ENCODE measurements at places on chromosomes 5 and 9. TPM values are rescaled to one million over a fixed set of nuclear protein-coding genes. Genes with fewer than 3 reads are reported as not detected.
A peak's percentile ranks its signal among the peaks of the same experiment; 100 is the strongest.

GRCh38 chr9:93492327-93492726, 38.9 kb upstream of the FAM120AOS start:
- no peak for DNase-seq

GRCh38 chr5:87850843-87851242, 417.8 kb downstream of the TMEM161B start:
- no peak for DNase-seq

DNA sequence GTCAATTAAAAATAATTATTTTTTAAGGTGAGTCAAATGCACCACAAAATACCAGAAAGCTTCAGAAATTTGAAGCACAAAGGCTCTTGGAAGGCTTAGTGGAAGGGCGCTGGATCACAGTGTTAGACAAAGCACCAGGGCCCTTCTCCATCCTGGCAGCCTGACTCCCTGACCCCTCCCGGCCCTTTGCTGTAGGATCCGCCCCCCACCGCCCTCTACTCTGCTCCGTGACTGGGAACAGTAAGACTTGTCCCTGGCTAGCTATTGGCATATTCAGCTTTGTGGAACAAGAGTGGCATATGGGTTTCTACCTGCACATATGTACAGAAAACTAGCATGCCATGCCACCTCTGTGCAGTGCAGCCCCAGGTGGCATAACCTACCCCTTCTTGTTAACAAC, 222.1 kb downstream of the SYK start:
- no peak for DNase-seq

DNA sequence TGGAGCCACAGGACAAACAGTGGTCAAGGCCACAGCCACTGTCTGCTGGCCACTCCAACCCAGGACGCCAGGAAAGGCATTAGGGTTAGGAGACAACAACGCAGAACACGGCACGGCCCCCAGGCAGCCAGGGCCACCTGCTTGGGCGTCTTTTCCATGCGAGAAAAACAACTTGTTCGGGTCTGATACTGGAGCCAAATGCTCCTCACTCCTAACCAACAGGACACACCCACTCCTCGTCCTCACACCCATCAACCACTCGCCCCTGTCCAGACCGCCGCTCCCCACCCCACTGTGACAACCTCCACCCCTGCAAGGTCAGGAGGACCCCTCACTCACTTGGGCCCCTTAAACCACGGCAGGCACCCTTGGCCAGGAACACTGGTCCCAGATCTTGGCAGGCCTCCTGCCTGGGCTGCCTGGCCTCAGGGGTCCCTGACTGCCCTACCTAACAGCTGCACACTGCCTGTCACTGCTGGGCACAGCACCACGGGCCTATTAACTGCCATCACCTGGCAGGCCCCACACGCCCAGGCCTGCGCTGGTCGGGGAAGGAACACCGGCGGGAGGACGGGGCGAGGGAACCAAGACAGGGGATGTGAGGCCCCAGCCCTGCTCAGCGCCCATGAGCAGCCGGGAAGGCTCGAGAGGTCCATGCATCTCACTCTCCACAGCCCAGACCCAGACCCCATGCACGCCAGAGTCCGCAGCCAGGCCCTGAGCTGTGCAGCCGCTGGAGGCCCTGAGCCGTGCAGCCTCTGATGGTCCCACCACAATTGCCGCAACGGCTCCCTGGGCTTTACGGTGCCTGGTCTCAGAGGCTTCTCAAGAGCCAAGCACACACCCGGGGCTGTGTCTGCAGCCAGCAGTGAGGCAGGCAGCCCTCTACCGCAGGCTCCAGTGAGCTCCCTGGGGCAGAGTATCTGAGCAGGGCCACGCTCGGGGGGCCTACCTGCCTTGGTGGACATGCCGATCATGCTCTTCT, 13.8 kb downstream of the CLPTM1L start:
- no peak for DNase-seq

DNA sequence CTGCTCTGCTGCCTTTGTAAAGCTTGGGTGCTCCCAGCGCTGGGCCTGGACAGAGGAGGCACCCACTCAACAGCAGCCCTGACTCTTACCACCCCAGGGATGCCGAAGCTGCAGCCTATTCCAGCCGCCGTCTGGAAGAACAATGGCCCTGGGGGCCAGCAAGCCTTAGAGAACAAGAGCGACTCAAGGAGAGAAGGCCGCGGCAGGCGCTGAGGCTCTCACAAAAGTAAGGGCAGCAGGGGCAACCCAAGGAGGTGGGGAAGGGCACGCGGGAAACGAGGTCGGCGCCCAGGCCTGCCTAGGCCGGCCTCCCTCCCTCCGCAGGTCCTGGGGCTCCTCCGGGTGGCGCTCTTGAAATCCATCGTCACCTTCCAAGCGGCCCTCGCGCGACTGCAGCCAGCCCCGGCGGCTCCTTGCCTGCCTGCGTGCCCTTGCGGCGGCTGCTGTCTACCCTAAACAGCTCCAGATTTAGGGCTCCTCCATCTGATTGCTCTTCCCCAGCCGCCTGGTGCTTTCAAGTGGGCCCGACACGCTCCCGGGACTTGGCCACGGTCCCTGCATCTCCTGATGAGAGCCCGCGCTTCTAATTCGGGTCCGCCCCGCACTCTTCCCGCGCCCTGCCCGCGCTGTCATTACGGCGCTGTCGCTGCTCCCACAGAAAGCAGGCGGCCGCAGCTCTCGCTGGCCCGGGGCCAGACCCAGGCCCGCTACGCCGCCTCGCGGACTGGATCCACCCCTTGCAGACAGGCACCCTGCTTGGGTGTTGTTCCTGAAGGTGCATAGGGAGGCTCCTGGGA, 213.3 kb downstream of the SEMA6A start:
- DNase-seq = peak; percentile 35

- no peak for DNase-seq
Measured at GRCh38 chr5:150585781-150586341, 54.6 kb upstream of the SYNPO start.

DNA sequence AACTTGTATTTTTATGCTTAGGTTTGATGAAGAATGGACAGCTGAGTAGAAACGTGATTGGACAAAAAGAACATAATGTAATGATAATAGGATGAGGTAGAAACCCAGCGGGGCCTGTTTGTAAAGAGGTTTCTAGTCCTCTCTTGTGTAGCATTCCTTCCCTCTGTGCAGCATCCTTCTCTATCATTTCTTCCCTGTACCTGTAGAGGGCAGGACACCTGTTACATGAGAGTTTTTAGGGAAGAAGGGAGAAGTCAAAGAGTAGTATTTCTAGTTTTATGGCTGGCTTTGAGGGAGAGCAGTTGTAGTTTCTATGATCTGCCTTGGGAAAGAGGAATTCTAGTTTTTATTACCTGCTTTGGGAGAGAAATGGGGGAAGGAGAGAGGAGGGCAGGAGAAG, 162.1 kb upstream of the FST start:
- no peak for DNase-seq

DNA sequence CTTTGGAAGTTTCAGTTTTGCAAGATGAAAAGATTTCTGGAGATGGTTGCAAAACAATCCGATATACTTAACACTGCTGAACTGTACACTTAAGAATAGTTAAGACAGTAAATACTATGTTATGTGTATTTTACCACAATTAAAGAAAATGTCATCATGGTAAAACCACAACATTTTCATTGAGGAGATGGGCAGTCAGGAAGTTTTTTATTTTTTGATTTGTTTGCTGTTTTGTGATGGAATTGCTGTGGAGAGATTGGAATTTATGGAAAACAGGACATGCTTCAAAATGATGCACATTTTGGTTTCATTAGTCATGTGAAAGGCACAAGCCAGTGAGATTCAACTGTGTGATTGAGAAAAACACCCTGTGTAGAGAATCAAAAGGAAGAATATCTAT, 90.5 kb upstream of the AGXT2 start:
- no peak for DNase-seq

GRCh38 chr5:89309268-89309667, 426.3 kb upstream of the MEF2C start:
- no peak for DNase-seq

DNA sequence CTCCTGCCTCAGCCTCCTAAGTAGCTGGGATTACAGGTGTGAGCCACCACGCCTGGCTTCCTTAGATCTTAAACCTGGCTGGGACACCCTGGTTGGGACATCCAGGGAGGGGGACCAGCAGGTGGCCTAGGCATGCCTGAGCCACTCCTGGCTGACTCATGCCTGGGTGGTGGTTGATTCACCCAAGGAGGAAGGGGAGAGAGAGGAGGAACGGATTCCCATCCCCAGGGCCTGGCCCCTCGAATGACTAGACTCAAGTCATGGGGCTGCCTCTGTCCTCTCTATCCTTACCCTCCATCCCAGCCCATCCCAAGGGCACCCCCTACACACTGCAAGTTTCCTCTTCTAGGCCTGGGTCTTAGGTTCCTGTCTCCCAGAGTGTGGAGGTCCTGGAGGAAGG, 12.7 kb downstream of the EEIG1 start:
- no peak for DNase-seq

DNA sequence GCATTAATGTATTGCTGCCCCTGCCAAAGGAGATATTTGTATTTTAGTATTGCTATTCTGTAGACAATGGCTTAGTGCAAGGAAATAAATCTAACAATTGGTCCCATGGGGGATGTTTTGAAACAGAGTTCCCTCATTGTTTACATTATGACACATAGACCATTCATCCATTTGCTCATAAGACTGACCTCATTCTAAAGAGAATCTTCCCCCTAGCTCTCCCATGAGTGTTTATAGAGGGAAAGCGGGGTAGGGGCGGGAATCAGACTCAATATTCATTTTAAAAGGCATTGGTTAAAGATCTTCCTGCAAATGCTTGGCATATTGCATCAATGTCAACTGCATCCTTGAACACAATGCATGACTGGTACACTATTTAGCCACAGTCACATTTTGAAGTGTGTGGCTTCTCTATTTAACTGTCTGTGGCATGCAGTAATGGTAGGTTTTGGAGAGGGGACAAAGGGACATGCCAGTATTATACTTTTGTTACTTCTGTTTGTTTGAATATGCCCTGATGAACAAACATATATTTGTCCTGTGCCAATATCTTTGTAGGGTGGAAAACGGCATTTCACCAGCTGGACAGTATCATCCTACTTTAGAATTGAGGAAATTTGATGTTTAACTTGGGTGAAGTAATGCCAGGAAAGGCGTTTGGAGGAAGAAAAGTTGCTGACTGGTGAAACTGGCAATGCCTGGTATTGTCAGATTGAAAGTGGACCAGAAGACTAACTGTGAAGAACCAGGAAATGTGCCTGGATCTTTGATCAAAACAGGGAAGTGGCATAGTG, 84.1 kb upstream of the MEGF10 start:
- no peak for DNase-seq

DNA sequence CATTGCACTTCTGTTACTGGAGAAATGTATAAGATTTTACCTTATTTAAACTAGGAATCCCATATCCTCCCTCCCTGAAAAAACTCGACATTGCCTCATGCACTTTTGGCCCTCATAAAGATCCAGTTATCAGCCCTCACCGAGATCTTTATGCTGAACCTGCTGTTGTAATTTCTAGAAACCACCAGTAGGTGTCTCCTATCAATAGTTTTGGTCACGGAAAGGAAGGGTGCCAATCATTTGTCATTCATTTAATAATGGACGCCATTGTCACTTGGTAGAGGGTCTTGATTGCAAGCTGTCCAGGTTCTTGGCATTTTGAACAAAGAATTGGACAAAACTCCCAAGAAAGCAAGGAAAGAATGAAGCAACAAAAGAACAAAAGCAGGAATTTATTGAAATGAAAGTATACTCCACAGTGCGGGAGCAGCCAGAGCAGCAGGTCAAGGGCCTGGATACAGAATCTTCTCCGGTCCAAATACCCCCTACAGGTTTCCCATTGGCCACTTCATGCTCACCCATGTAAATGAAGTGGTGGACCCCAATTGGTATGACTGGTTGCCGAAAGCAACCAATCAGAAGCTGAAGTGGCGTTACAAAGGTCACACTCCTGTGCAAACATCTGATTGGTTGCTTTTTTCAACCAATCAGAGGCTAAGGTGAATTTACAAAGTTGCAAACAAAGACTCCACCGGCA, 524.3 kb downstream of the PSAT1 start:
- no peak for DNase-seq

- no peak for DNase-seq
Measured at GRCh38 chr9:119788921-119789320, 419.7 kb upstream of the BRINP1 start.

- no peak for DNase-seq
Measured at GRCh38 chr9:119157196-119157595, 212.0 kb downstream of the BRINP1 start.

GRCh38 chr5:181255836-181256578, 4.9 kb downstream of the TRIM52 start:
- DNase-seq = no peak

DNA sequence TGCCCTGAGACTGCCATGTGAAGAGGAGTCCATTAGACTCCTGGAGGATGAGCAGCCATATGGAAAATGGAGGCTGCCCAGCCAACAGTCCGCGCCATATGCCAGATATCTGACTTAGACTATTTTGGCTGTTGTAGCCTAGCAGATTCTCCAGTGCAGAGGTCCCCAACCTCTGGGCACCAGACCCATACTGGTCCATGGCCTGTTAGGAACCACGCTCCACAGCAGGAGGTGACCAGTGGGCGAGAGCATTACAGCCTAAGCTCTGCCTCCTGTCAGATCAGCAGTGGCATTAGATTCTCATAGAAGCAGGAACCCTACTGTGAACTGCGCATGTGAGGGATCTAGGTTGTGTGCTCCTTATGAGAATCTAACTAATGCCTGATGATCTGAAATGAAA, 851.9 kb downstream of the NR2F1-AS1 start:
- no peak for DNase-seq

DNA sequence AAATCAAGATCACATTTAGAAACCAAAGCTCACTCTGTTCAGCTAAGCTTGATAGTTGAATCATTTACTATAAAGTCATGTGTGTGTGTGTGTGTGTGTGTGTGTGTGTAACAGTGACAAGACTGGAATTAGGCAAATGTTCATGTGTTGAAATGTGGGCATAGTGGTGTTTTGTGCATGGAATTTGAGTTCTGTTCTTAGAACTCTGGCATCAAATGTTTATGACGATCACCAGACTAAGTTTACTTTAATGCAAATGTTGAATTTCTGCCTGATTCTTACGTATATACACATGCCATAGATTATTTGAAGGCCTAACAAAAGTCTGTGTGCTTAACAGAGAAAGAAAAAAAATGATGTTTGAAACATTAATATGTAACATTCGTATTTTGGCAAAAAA, 72.8 kb upstream of the COL5A1 start:
- no peak for DNase-seq

DNA sequence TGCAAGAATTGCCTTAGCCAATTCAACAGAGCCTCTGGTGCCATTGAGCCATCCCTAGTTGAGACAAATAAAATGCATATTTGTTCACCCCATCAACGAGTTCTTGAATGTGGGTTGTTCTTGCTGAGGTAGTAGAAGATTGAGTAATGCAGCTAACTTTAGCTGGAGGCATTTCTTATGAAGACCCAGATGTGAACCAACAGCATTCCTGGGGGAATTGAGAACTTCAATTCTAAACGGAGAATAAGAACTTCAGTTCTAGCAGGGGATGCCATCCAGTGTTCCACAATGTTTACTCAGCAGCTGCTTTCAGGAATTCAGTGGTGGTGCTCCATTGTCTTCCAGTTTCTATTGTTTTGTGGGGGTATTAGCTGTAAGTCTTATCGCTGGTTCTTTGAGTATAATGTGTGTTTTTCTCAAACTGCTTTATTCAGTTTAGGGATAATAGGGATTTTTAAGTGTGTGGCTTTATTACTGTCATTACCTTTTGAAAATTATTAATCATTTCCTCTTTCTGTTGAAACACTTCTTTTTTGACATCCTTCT, 1968.2 kb upstream of the NUDT12 start:
- no peak for DNase-seq

- no peak for DNase-seq
Measured at GRCh38 chr5:90613459-90613858, 54.9 kb downstream of the ADGRV1 start.

Gene RAPGEF1
- polyA plus RNA-seq = 44.1 TPM

Gene PMPCA
- polyA plus RNA-seq = 61.1 TPM

Gene SLC22A4
- polyA plus RNA-seq = 7.4 TPM

Gene BAAT
- 0.36 TPM for polyA plus RNA-seq

Gene FCN2
- 0.41 TPM for polyA plus RNA-seq

Gene NR5A1
- 0.11 TPM for polyA plus RNA-seq

Gene FRMD3
- 23.3 TPM for polyA plus RNA-seq
